Thoracic aorta (tissue), 2 donors: ENCODE measurements at places on chromosomes 1 and 21.

GRCh38 chr1:31261916-31262315 is 22.2 kb upstream of the NKAIN1 start:
- H3K36me3 ChIP-seq = peaks cover 40% of the 10 kb centered on the region
- no peak overlapping the region for H3K4me3 ChIP-seq
- H3K27me3 ChIP-seq = no peaks in the 10 kb centered on the region
- no peak for DNase-seq

DNA sequence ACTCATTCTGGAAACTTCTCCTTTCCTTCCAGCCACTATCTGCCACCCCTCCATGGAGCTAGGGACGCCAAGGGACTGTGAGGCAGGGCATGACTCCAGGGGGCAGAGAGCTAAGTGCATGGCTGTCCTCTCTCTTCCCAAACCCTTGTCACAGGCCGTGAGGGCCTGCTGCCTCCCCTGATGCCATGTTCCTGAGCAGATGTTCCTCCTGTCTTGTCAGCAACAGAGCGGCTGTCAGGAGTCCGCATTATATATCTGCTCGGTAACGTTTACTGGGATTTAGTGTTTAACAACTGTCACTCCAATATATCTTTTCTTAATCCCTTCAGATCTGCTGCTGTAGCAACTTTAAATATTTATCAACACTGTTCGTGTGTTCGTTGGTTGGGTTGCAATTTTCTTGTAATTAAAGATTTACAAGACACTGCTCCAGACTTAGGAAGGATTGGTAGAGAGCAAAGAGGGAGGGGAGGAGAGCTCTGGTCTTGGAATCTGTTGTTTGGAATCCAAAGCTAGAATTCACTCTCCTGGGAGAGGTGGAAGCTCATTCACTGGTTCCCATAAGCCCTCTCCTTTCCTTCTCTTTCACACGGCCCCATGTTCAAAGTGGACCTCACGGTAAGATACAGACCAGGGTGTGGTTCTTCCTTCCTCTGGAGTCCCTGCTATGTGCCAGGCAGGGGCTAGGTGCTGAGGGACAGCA is 76.2 kb downstream of the MDM4 start:
- no peaks in the 10 kb centered on the region for H3K4me1 ChIP-seq
- DNase-seq = no peak
- no peaks in the 10 kb centered on the region for H3K27me3 ChIP-seq
- no peak overlapping the region for H3K27ac ChIP-seq
- no peaks in the 10 kb centered on the region for H3K36me3 ChIP-seq

DNA sequence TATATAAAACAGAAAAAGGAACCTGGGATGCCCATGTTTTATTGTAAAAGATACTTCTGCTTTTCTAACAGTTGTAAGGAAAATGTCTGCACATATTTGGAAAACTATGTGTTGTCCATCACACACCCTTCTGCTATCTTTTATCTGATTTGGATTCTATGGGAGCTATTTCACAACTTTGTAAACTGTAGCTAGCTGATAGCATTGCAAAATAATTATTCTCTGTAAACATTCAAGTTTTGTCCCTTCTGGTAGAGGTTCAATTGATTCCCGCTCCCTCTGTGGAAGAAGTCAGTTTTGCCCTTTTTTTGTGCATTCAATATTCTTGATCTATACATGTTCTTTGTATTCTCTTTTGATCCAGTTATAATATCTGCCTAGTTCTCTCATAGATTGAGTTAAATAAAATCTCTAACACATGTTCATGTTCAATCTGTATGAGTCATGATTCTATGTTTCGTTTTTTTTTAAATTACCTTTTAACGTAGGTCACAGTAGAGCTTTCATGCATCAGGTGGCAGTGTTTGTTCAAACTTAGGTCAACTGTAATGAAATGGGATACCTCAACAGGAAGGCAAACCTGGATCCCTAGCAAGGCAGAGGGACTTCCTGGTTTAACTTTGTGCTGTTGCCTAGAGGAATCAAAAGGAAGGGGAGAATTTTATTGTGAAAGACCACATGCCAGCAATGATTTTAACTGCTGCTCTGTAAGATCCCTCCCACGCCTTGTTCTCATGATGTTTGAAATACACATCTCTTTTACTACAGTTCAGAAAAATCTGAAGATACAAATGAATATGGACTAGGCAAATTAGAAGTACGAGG is 26.0 kb upstream of the BCL9 start:
- H3K4me1 ChIP-seq = no peaks in the 10 kb centered on the region
- no peaks in the 10 kb centered on the region for H3K36me3 ChIP-seq
- no peaks in the 10 kb centered on the region for H3K27me3 ChIP-seq
- H3K27ac ChIP-seq = no peak overlapping the region

- peaks cover 52% of the 10 kb centered on the region for H3K4me1 ChIP-seq
- DNase-seq = no peak
- H3K27ac ChIP-seq = peak overlapping the region; percentile 44
- no peaks in the 10 kb centered on the region for H3K27me3 ChIP-seq
Measured at GRCh38 chr1:19477284-19478249, 7.8 kb downstream of the CAPZB start.

DNA sequence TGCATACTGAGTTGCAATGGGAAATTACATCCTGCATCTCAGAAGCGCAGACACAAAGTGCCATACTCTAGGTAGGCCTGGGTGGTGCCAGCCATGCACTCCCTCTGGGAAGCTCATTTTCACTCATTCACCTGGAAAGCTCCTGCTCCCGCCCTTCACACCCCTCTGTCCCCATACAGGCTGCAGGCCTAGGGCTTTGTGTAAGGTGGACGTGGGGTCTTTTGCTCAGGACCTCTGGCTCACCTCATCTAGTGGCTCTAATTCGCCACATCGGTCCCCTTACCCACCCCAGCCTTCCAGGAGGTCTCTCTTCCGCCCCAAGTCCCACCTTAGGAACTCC is 751 bp downstream of the MRPS15 start:
- peaks cover 11% of the 10 kb centered on the region for H3K36me3 ChIP-seq
- no peak for DNase-seq
- peak overlapping the region; percentile 95 for H3K4me3 ChIP-seq
- H3K27me3 ChIP-seq = no peaks in the 10 kb centered on the region
- H3K4me1 ChIP-seq = peaks cover 11% of the 10 kb centered on the region

DNA sequence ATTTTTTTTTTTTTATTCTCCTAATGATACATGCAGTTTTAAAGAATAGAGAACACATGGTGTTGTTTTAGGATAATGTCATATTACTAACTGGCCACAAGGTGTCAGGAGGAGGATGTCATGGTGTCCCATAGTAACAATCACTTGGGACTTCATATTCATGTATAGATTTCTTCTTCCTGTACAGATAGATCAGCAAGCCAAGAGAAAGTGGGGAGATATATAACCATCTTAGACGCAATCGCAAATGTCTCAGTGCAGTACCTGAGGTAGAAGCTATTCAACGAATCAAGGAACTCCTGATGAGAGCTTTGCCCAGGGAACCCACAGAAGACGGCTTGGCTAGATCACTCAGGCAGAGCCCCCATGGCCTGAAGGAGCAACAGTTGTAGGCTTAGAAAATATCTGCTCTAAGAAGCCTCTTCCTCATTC is 12.3 kb downstream of the OR2T11 start:
- no peak for DNase-seq
- no peak overlapping the region for H3K27ac ChIP-seq
- H3K27me3 ChIP-seq = no peaks in the 10 kb centered on the region
- H3K4me1 ChIP-seq = no peaks in the 10 kb centered on the region
- no peak overlapping the region for H3K4me3 ChIP-seq

DNA sequence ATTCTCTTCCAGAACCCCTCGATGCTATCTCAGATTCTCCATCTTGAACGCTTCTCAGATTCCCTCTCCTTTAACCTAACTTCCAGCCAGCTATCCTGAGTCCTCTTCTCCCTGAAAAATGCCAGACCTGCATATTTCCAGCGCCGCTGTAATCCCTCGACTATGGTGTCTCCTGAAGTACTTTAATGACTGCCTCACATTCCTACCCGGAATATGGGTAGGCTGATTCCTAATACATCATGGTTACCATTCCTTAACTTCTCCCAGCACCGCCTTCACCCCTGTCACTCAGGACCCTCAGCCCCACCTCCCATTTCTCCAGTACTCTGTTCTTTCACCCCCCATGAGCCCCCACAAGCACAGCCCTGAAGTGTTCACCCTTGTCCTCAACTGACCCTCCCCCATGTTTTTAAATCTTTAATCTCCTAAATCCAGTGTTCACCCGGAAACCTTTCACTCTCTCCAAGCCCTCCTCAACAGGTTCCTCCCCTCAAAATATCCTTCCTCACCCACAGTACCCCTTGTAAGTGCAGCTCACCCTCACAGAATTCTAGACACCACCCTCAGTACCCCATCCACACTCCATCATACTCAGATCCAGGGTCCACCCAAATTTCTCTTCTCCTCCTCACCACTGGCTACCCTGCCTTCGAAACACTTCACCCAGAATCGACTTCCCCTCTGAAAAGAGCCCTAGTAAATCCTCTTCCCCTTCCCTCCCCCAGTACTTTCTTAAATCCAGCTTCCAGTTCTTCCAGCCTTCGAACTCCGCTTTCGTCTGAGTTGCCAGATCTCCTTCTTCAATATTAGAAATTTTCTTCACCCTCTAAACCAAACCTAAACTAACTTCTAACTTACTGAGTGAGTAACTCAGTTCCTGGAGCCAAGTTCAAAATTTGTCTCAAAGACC is 922 bp downstream of the CPT2 start:
- H3K27ac ChIP-seq = peak overlapping the region; percentile 84
- peak overlapping the region; percentile 87 for H3K4me3 ChIP-seq
- DNase-seq = no peak
- no peaks in the 10 kb centered on the region for H3K27me3 ChIP-seq
- peaks cover 7% of the 10 kb centered on the region for H3K36me3 ChIP-seq
- peaks cover 13% of the 10 kb centered on the region for H3K4me1 ChIP-seq

GRCh38 chr1:7104339-7104738 is 319.1 kb downstream of the CAMTA1 start:
- H3K27me3 ChIP-seq = no peaks in the 10 kb centered on the region
- no peaks in the 10 kb centered on the region for H3K36me3 ChIP-seq
- no peak for DNase-seq
- H3K27ac ChIP-seq = no peak overlapping the region

- H3K4me1 ChIP-seq = peaks cover 36% of the 10 kb centered on the region
- H3K27me3 ChIP-seq = no peaks in the 10 kb centered on the region
- no peaks in the 10 kb centered on the region for H3K36me3 ChIP-seq
- no peak overlapping the region for H3K4me3 ChIP-seq
Measured at GRCh38 chr1:155463865-155464650, 98.5 kb downstream of the ASH1L start.

GRCh38 chr1:213669964-213670691 is 317.6 kb upstream of the PROX1 start:
- H3K36me3 ChIP-seq = no peaks in the 10 kb centered on the region
- H3K4me3 ChIP-seq = no peak overlapping the region
- DNase-seq = no peak
- no peaks in the 10 kb centered on the region for H3K27me3 ChIP-seq

- H3K4me1 ChIP-seq = no peaks in the 10 kb centered on the region
- H3K36me3 ChIP-seq = no peaks in the 10 kb centered on the region
- no peak overlapping the region for H3K27ac ChIP-seq
- no peaks in the 10 kb centered on the region for H3K27me3 ChIP-seq
Measured at GRCh38 chr1:95829556-95829955, 595.5 kb downstream of the RWDD3 start.

DNA sequence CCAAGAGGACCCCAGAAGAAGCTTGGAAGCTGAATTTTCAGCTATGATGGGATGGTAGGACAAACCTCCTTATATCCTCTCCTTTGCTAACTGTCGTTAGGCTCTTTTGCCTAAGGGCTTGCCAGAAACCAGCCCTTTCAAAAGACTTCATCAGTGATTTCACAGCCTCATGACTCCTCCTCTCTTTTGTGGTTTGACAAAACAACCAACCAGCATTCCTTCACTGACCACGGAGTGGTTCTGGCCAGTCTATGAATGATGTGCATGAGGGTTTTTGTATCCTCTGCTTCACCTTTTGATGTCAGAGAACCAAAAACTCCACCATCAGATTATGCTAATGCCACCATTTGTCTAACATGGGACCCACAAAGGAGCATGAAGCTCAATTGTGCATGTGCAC is 116.9 kb upstream of the COA6 start:
- no peak overlapping the region for H3K27ac ChIP-seq
- no peaks in the 10 kb centered on the region for H3K27me3 ChIP-seq
- no peak for DNase-seq
- H3K4me1 ChIP-seq = no peaks in the 10 kb centered on the region
- H3K4me3 ChIP-seq = no peak overlapping the region

DNA sequence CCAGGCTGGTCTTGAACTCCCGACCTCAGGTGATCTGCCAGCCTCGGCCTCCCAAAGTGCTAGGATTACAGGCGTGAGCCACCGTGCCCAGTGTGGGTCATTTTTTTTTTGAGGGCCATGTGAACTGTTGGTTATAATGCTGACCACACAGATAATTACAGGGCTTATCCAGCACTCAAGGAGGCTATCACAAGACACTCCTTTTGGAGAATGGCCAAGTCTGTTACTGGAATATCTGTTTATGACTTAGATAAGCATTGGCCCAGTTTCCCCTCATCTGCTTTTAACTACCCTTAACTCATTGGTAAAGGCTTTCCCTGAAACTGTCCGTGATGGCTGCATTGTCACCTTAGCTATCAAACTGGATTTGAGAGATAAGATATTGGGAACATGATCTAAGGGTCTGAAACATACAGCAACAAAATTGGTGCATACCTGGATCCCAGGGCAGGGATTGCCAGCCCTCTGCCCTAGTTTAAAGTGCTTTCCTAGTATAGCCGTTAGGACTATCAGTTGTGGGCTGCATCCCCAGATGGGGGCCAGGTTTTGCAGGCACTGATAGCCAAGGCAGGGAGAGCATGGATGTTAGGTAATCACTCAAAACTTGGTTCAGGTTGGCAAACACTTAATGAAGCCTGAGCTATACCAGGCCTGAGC is 15.6 kb downstream of the SZT2 start:
- no peaks in the 10 kb centered on the region for H3K27me3 ChIP-seq
- no peak overlapping the region for H3K4me3 ChIP-seq

DNA sequence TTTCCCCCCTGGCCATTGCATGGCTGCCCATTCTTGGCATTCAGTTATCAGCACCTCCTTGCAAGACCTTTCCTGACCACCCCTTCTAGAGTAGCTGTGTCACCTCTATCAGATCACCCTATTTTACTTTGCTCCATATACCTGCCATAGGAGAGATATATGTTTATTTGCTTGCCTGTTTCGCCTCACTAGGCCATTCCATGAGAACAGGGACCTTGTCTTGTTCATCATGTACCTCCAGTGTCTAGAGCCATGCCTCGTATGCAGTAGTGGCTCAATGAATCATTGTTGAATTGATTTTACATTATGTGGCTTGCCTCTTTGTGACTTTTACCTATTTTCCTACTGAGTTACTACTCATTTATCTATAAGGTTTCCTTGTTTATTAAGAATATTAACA is 26.4 kb upstream of the PADI2 start:
- DNase-seq = no peak
- H3K4me1 ChIP-seq = no peaks in the 10 kb centered on the region
- H3K27ac ChIP-seq = no peak overlapping the region
- H3K36me3 ChIP-seq = no peaks in the 10 kb centered on the region
- H3K4me3 ChIP-seq = no peak overlapping the region

DNA sequence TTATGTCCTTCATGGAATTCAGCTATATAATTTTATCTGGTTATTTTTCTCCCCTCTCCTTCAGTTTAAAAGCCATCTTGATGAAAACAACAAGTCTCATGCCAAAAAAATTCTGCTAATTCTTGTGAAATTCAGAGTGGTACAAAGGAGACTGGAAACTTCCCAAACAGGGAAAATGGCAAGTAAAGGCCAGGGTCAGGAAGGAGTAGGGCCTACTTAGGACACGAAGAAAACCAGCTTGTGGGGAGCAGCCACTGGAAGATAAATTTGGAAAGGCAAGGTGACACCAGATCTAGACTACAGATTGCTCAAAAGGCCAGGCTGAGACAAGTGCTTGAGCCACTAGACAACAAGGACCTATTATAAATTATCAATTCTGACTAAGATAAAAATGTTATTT is 6.4 kb downstream of the TSTD1 start:
- H3K4me1 ChIP-seq = no peaks in the 10 kb centered on the region
- no peaks in the 10 kb centered on the region for H3K27me3 ChIP-seq
